ENCODE measurements at places on chromosomes 16 and 17. TPM values are rescaled to one million over a fixed set of nuclear protein-coding genes. Genes with fewer than 3 reads are reported as not detected.

CALB2 gene
- total RNA-seq, result 9.2 TPM

CBFA2T3 gene
- 1.9 TPM for total RNA-seq

P2RX1 gene
- total RNA-seq, result not detected

FKBP10 gene
- 11.2 TPM for total RNA-seq

RAMP2 gene
- total RNA-seq, result 14.3 TPM

PPP1R27 gene
- total RNA-seq, result not detected

GRCh38 chr17:64502809-64503208 lies 3.3 kb downstream of the DDX5 start:
- DNase-seq, result no peak

DNA sequence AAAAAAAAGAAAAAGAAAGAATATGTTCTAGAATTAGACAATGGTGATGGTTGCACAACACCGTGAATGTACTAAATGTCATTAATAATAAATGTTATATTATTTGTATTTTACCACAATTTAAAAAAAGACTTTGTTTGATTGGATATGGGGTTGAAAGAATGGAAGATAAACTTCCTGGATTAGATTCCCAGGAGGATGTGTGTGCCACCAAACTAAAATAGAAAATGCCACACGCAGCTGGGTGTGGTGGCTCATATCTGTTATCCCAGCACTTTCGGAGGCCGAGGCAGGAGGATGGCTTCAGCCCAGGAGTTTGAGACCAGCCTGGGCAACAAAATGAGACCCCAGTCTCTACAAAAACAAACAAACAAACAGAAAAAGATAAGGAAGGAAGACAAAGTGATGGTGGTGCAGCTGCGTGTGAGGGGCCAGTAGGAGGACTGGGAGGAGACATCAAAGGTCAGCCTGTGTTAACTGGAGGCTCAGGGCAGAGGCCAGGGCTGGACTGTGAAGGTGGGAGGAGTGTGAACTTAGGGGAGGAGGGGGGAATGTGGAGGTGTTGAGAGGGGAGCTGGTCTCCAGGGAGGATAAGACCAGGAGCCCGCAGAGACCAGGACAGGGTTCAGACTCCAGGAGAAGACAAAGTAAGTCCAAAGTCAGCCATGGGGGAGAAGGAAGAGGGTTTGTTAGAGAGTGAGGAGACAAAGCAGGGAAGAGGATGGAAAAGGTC lies 4.1 kb downstream of the PECAM1 start:
- no peak for DNase-seq

DNA sequence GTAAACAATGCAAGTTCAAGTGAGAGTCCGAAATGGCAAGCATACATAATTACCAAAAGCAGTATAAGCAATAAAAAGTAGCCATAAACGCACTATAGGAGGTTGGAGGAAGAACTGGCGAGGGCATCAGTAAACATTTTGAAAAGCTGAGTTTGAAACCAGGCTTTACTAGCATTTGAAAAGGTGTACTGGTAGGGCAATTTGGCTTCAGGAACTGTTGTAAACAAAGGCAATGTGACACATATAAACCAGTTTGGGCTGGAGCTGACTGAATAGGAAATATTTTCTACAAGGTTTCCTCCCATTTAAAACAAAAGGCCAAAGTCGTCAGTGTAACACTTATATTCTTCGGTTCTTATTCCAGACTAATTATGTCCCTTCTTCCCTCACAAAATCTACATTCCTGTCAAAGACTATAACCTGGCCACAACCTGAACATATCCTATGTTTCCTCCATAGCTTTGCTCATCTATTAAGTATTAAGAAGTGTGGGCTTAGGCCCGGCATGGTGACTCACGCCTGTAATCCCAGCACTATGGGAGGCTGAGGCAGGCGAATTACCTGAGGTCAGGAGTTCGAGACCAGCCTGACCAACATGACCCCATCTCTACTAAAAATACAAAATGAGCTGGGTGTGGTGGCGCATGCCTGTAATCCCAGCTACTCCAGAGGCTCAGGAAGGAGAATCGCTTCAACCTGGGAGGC lies 7.8 kb downstream of the CBX1 start:
- no peak for DNase-seq

- DNase-seq, result no peak
Measured at GRCh38 chr17:27295945-27296344, 2.0 kb downstream of the WSB1 start.

DNA sequence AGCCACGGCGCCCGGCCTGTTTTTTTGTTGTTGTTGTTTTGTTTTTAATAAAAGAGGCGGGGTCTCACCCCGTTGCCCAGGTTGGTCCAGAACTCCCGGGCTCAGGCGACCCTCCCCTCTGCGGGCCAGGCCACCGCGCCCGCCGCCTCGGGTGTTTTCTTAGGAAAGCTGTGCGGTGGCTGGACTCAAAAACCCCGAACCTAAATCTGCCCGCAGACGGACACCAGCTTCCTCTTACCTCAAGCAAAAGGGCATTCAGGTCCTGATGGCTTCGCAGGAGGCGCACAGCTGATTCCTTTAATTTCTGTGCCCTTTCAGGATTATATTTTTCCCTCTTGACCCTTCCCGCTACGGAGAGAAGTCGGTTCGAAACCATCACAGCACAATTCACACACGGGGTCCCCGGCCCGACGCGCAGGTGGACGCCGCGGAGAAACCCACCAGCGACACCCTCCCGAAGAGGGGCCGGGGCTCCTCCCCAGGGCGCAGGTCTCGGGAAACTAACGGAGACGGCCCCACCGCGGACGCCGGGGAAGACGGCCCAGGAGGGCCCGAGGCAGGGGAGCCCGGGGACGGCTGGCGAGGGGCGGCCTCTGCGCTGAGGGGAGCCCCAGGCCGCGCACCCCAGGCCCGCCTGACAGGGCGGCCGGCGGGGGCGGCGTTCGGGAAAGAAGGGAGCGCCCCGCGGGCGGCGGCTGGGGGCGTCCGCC lies 653 bp downstream of the FANCA start:
- no peak for DNase-seq

DNA sequence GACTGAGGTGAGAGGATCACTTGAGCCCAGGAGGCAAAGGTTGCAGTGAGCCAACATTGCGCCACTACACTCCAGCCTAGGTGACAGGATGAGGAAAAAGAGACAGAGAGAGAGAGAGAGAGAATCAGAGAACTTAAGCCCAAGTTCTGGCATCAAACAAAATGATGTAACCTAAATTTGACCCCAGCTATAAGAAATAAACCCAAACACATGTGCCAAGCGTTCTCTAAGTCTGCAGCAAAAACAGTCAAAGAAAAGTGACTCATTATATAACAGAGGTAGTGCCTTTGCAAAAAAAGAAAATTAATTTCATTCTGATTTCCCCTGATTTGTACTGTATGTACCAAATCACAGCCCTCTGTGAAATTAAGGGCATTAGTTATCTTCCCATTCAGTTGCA lies 89.5 kb downstream of the CDH11 start:
- no peak for DNase-seq

GRCh38 chr17:37708616-37709212 lies 36.1 kb downstream of the HNF1B start:
- DNase-seq, result no peak

- DNase-seq, result no peak
Measured at GRCh38 chr16:8818504-8819270, 21.0 kb downstream of the PMM2 start.

GRCh38 chr17:7491583-7491982 lies 7.4 kb downstream of the POLR2A start:
- no peak for DNase-seq

- DNase-seq, result no peak
Measured at GRCh38 chr16:15993541-15993940, 44.1 kb downstream of the ABCC1 start.
